ENCODE measurements at places on chromosomes 16 and 17. TPM values are rescaled to one million over a fixed set of nuclear protein-coding genes. Genes with fewer than 3 reads are reported as not detected.

- DNase-seq: no peak
Measured at GRCh38 chr17:57166803-57167202, 81.8 kb downstream of the AKAP1 start.

AATK gene
- not detected for total RNA-seq

GRCh38 chr16:73794994-73795393 lies 501.6 kb upstream of the PSMD7 start:
- no peak for DNase-seq

DNA sequence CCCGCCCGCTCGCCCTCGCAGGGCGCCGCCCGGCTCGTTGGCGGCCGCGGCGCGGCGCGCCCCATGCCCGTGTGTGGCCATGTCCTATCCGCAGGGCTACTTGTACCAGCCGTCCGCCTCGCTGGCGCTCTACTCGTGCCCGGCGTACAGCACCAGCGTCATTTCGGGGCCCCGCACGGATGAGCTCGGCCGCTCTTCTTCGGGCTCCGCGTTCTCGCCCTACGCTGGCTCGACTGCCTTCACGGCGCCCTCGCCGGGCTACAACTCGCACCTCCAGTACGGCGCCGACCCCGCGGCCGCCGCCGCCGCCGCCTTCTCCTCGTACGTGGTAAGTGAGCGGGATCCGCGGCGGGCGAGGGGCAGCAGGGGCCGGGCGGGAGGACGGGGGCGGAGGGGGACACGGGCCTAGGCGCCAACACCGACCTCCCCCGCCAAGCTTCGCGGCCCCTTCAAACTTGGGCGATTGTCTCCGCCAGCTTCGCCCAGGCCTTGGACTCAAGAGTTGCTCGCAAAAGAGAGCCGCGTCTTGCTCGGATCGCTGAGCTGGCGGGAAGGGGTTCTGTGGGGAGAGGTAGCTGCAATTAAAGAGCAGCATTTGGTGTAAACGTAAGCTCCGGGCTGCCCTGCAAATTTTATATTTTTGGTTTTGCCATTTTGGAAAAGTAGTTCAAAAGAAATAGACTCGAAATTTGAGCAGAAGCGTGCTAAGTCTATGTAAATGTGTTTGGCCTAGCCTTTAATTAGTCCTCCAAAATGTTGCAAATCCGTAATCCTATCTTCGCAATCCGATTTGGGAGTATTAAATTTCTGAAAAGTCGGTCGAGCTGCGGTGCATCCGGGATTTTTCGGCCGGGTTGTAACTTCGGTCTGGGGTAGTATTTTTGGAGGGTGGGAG lies 702 bp downstream of the IRX5 start:
- DNase-seq: peak; percentile 53

DNA sequence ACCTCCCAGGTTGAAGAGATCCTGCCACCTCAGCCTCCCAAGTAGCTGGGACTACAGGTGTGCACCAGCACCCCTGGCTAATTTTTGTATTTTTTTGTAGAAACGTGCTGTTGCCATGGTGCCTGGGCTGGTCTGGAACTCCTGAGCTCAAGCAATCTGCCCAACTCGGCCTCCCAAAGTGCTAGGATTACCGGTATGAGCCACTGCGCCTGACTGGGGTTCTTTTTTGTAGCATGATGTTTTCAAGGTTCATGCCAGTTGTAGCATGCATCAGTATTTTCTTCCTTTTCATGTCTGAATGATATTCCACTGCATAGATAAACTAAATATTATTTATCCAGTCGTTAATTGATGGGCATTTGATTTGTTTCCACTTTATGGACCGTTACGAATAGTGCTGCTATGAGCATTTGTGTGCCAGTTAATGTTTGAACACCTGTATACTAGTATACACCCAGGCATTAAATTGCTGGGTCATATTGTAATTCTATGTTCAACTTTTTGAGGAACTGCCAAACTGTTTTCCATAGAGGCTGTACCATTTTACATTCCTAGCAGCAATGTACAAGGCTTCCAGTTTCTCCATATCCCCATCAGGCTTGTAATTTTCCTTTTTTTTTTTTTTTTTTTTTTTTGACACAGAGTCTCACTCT lies 24.8 kb upstream of the CEP20 start:
- no peak for DNase-seq

- DNase-seq: no peak
Measured at GRCh38 chr17:45675012-45675411, 109.1 kb upstream of the CRHR1 start.

GRCh38 chr17:43779145-43780125 lies 658 bp upstream of the DUSP3 start:
- no peak for DNase-seq

DNA sequence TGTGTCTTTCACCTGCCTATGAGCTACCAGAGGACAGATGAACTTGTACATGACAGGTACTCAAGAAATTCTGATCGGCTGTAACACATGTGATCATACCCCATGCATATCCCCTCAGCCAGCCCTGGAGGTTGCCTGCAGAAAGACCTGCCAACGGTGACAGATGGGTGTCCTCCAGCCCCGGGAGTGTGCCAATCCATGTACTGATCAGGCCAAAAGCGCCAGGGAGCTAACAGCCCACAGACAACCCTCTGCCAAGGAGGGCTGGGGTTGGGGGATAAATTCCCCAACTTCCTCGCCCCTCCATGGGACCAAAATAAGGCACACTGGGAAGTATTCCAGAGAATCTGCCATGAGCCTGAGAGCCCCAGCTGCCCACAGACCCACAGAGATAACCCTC lies 189.4 kb downstream of the CCT6B start:
- DNase-seq: no peak

DNA sequence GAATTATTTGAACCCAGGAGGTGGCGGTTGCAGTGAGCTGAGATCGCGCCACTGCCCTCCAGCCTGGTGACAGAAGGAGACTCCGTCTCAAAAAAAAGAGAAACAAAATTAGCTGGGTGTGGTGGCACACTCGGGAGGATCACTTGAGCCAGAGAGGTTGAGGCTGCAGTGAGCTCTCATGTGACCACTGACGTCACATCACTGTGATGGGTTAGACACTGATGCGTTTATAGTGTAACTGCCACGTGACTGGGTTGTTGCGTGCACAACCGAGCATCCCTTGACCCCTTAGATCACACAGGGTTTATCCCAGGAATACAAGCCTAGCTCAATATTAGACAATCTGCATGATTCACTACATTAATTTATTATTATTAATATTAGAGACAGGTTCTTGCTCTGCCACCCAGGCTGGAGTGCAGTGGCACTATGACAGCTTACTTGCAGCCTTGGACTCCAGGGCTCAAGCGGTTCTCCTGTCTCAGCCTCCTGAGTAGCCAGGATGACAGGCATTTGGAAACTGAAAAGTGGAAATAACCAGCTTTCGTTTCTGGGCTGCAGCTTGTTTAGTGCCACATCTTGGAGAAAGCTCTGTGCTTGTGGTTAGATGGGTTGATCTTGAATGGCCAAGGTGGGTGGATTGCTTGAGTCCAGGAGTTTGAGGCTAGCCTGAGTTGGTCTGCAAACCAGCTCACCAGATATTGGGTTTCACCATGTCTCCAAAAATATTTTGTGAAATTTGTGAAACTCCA lies 26.4 kb upstream of the ABR start:
- DNase-seq: no peak

DNA sequence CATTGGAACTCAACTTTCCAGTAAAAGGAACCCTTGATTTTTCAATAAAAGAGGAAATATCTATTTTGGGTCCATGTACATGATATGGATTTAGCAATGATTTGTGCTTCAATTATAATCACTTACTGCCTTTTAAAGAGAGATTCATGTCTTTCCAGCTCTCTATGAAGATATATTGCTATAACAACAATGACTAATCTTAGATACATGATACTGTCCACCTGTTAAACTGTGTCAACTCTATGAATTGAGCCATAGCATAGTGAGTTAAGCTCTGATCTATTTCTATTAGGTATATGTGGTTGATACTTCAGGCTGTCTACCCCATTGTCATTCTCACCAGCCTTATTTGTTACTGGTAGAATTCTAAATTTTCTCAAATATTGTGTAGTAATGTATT lies 15.0 kb upstream of the MPHOSPH6 start:
- no peak for DNase-seq

RAP1GAP2 gene
- total RNA-seq: 1.2 TPM

DNA sequence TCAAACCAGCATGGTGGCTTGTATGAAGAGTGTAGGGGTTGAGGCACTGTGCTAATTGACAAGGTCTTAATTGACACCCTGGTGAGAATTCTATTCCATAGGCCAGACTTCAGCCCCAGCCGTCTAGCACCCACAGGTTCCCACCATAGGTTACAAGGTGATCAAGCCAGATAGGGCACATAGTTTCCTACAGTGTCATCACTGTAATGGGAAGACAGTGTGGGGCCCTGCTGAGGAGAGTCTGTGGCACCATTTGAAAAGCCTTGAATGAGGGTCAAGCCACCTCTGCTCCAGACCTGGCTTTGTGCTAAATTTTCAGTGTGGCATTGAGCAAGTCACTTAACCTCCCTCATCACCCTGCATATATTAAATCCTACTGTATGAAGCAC lies 36.2 kb downstream of the YPEL2 start:
- DNase-seq: no peak

DNA sequence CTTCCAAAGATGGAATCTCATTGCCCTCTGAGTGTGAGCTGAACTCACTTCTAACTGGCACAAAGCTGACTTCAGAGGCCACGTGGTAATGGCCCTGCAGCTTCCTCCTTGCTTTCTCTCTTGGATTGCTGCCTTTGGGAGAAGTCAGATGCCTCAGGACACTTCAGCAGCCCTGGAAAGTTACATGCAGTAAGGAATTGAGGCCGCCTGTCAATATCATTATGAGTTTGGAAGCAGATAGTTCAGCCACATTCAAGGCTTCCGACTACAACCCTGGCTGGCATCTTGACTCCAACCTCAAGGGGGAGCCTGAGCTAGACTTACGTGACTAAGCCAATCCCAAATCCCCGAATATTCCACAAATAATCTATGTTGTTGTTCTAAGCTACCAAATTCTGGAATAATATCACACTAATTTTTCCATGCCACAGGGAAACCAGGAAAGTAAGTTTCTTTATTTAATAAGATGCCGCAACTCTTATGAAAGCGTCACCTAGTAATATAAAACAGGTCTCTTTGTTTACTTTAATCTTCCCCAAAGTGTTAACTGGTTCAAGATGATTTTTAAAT lies 13.6 kb downstream of the CEP20 start:
- DNase-seq: peak; percentile 51

SPIRE2 gene
- 1.8 TPM for total RNA-seq

DNA sequence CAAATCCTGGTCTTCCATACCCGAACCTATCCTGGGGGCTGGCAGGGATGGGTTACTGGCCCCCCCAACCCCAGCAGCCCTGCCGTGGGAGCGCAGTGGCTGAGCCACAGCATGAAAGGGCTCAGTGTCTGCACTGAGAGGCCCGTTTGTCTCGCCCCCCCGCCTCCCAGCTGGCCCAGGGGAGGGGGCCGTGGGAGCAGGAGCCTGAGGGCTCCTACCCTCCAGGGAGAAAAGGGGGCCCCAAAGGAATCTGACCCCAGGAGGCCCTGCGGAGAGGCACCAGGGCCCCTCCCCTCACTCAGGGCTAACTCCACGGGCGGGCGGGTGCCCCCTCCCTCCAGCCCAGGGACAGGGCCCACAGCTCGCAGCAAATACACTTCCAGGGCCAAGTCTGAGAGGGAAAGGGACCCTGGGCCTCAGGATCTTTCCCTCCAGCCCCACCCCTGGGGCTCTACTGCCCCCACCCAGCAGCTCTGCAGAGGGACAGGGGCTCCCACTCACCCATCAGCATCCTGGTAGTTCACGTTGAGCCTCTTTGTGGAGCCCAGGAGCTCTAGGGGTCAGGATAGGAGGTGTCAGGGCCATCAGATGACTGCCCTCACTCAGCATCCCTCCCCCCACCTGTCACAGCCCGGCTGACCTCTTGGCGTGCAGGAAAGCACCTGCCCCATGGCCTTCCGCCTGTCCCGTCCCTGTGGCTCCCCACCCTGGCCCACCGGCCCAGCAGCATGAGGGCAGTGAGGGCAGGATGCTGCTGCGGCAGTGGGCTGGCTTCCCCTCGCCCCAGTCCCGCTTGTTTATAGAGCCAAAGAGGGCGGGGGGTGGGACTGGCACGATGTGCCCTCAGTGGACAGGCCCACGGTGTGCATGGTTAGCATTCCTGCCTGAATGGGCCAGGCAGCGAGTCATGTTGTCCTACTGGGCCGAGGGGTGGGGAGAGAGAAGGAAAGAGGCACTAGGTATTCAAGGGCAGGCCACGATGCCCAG lies 7.3 kb downstream of the CASKIN2 start:
- no peak for DNase-seq

RHOT1 gene
- 34.5 TPM for total RNA-seq

DNA sequence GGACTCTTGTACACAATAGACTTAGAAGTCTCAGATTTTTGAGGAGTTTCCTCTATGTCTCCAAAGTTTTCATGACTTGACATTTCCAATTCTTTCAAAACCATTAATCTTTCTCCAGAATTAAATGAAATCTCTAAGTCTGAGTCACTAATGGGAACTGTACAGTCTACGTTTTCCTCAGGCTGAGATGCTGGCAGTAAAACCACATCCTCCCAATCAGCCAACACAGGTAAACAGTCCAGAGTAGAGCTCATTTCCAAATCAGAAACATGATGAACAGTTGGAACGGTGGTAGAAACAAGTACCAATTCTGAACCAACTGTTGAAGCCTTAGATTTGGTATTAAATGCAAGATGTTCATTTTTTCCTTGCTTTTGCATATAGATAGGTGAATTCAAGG lies 7.9 kb downstream of the ERI2 start:
- no peak for DNase-seq

- no peak for DNase-seq
Measured at GRCh38 chr16:24452724-24453123, 86.6 kb upstream of the RBBP6 start.

SPATA22 gene
- total RNA-seq: not detected

DNA sequence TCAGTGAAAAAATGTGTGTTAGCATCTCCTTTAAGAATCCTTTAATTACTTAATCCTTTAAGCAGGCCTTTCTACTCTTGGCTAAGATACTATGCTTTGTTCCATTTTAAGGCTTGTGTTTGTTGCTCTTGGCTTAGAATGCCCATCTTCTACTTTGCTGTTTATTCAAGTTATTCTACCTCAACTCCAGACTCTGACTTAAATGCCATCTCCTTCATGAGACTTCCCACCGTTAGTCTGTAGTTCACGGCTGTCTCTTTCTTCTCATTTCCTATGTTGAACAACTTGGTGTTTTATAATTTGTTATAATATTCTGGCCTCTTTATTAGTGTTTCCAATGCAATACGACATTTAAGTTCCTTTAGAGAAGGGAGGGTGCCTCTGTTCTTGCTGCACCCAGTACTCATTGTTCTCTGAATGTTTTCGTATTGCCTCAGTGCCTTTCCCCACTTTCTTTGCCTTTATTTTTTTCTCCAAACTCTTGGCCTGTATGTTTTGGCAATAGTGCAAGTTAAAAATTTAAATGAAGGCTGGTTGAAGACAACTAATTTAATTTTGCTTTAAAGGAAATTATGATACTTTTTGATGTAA lies 6.1 kb upstream of the KRT10 start:
- no peak for DNase-seq

GRCh38 chr16:49578435-49579024 lies 204.9 kb downstream of the C16orf78 start:
- no peak for DNase-seq
